Stimulated activated CD8-positive, alpha-beta memory T cell treated with anti-CD3 and anti-CD28 coated beads, Interleukin-4, amount 100 ng/mL, for 1 hour (primary cell): ENCODE measurements at places on chromosomes 6 and 20.

DNA sequence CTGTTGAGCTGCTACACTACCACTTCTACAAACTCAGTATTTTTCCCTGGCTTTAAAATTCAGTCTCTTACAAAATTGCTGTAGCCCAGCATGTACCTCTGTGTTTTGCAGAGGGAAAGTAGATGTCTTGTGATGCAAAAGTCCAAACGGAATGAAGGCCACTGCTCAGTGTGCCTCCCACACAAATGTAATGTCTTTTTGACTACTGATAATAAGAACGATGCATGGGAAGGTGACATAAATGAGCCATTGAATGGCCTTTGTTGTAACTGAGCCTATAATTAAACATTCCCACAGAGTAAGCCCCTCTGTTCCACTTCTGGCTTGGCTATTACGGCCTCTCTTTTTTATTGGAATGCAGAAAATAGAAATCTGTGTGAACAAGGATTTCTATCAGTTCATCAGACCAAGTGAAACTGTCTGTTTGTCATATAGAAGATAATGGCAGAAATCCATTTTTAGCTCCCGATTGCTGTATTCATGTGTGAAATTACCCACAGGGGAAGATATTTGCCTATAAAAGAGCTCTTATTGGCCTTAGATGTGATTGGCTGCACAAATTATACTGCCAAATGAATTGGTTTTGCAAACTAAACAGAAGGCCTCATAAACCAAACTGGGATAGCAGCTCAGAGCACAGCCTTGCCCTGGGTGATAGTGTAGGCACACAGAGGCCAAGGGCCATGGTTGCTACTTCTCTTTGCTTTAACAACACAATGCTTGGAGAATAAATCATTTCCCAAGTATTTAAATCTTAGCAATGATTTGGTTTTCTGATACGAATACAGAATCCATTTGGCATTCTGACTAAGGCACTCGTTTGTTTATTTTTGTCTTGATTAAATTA lies 241.5 kb upstream of the PLN start:
- DNase-seq = no peak

GRCh38 chr6:79878142-79878748 lies 69.1 kb downstream of the ELOVL4 start:
- DNase-seq = no peak

DNA sequence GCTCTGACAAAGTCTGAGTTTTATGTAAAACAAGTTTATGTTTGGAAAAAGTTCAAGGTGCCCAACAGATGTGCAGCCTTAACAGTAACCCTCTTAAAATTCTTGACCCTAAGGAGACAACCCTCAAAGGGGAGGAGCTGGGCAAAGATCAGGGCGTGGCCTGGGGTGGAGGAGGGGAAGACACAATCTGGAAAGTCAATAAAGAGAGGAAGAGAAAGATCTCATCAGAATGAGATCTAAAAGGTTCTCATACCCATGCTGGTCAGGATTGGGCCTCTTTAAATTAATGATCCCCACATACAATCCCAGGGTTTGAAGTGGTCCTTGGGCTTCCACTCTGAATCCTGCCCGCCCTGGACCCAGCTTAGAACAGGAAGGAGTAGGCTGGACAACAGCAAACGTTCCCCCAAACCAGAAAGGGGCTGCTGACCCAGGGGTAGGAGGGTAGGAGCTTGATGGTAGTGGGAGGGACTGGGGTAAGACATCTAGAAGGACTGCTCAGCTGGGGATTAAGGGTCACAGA lies 33.0 kb downstream of the FOXP4 start:
- DNase-seq = no peak

GRCh38 chr20:3194617-3195280 lies 9.7 kb downstream of the DDRGK1 start:
- DNase-seq = no peak

DNA sequence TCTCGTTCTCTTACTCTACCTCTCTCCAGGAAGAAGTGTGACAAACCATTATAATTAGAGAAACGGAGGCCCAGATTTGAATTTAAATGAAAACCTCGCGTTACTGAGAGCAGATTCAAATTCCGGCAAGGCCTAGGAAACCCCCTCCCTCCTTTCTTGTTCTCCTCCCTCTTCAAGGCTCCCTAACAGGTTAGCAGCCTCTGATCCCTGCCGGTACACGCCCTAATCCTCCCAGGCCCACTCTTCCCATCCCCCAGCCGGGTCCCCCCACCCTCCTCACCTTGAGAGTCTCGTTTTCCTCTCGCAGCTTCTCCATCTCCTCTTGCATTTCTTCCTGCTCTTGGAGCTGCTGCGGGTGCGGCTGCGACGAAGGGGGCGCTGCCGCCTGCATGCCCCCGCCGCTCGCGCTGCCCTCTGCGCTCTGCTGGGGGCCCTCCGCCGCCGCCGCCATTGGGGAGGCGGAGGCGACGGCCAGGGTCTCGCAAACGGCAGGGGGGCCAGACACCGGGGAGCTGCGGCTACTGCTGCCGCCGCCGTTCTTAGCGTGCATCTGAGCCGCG lies 3.8 kb downstream of the MTCL3 start:
- no peak for DNase-seq

- no peak for DNase-seq
These were observed 31.2 kb downstream of the PARD6B start for GRCh38 chr20:50762435-50763220.

DNA sequence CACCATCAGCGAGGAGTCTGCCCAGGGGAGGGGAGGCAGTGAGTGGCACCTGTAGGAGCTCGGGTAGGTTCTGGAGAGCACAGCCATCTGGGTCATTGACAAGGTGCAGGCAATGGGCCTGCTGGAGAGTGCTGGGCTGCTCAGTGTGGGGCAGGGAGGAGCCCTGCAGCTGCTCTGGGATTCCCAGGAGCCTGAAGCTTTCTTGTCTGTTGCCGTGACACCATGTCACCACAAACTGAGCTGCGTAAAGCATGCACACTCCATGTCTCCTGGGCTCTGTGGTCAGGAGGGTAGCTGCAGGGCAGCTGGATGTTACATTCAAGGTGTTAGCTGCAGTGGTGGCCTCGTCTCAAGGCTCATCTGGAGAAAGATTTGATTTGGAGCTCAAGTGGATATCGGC lies 4.5 kb upstream of the SLC22A1 start:
- DNase-seq = no peak

DNA sequence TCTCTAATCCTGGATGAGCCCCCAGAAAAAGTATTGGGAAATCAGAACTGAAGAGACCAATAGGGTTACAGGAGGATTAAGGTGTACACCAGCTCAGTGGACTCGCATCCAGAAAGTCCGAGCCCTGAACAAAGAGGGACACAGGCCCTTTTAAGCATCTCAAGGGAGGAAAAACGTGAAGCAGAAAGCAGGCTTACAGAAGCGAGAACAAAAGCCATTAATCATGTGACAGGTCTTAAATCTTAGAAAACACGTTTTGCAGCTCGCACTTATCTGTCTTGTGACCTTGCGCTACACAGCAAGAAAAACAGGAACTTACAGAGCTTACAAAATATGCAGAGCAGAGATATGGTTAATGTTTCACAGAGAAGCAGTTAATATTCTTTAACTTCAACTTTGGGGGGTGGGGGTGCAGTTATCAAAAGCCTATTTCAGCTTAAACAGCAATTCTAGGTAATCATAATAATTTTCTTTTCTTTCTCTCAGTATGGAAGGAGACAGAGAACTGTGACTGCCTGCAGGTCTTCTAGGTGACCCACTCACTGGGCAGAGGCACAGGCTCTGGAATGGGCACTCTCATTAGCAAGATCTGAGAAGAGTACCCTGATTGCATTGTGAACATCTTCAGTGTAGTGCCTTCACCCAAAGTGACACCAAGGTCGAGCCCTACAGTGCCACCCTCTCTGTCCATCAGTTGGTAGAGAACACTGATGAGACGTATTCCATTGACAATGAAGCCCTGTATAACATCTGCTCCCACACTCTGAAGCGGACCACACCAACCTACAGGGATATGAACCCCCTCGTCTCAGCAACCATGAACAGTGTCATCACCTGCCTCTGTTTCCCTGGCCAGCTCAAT lies 65.0 kb upstream of the MOCS1 start:
- DNase-seq = no peak

- DNase-seq = no peak
These were observed 58.8 kb downstream of the MKKS start for GRCh38 chr20:10375191-10375590.

- DNase-seq = no peak
These were observed 43.3 kb upstream of the MRPS10 start for GRCh38 chr6:42260972-42261371.

DNA sequence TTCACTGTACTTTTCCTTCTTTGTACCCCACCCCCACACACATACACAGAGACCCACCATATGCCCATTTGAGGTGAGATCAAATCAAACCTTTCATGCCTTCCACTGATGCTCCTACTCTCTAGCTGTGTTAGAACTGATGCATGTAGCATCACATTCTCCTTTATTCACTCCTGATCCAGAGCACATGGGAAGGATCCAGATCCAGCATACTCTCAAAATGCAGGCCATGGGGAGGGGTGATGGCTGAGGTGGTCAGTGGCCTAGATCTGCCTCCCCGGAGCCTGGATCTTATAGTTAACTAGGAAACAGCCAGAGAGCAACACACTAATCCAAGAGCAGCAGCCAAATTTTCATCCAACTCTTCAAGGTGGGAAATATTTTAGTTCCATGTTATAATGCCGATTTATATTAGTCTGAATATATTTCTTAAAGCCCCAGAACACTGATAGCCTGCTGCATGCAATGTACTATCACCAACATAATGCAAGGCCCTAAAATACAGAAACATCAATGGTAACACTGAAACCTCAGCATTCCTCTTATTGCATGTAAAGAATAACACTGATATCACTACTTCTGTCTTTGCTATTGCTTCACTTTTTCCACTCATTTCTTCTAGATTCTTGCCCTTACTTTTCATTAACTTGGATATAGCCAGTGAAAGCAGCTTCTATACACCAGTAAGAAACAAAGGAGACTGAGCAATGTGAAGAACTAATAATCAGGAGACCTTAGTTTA lies 126.8 kb upstream of the BEND6 start:
- DNase-seq = no peak

DNA sequence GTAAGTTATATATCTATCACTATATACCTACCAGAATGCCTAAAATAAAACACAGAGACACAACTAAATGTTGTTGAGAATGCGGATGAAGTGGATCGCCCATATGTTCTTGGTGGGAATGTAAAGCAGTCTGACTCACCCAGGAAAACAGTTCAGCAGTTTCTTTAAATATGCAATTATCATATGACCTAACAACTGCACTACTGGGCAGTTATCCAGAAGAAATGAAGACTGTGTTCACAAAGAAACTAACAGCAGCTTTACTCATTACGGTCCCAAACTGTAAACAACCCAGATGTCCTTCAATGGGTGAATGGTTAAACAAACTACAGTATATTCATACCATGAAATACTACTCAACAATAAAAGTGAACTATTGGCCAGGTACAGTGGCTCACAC lies 14.3 kb upstream of the ZC3H12D start:
- DNase-seq = no peak

DNA sequence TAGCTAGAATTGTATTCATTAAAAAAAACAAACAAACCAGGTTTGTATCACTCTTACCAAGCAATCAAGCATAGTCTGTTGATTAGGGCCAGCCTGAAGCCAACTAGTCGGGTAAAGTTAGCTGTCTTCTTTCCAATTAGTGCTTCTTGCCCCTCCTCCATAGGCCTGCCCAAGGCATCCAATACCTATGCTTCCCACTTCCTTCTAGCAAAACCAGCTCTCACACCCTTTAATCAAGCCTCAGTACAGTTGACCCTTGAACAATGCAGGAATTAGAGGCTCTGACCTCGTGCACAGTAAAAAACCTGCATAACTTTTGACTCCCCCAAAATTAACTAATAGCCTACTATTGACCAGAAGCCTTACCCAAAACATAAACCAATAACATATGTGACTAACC lies 119.1 kb upstream of the DTNBP1 start:
- DNase-seq = no peak

- no peak for DNase-seq
These were observed 138.7 kb upstream of the THEMIS start for GRCh38 chr6:128039543-128039942.

- no peak for DNase-seq
These were observed 5.3 kb downstream of the FIG4 start for GRCh38 chr6:109696355-109696754.

- no peak for DNase-seq
These were observed 6.2 kb upstream of the CD93 start for GRCh38 chr20:23092384-23092756.

GRCh38 chr6:147282566-147282959 lies 78.3 kb downstream of the STXBP5 start:
- DNase-seq = no peak

DNA sequence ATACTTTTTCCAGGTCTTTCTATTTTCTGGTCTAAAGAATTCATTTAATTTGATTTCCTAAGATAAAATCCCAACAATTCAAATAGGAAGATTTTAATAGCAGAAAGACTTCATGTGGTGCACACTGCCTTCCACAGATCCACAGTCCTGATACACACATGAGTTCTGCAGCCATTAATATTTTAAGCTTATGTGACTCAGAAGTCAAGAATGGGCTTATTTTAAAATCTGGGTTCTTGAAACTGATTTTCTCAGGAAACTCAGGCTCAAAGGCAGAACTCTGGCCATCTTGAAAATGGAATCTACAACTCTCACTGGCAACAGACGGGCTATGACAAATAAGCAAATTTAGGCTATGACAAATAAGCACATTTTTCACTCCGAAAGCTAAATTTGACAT lies 88.2 kb downstream of the COL12A1 start:
- DNase-seq = no peak

- no peak for DNase-seq
These were observed 54.1 kb downstream of the FGD2 start for GRCh38 chr6:37059344-37060194.

DNA sequence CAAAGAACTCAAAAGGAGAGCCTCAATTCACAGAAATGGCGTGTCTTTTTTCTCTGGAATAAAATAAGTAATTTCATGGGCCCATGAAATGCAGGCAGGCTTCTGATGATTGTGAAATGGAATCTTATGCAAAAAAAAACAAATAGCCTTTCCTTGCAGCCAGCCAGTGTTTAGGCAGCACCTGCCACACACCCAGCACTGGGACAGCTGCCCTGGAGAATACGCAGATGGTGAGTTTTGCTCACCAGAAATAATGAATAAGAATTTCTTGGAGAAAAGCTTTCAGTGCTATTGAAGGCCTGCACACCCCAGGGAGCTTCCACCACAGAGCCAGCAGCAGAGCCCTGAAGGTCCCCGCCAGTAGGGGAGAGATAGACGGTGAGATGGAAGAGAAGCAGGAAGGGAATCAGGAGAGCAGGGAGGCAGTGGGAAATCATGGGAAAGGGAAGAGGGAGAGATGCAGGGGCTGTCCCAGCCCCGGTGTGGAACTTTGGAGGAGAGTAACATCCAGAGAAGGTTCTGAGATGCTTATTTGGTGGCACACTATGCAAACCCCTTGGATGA lies 54.9 kb downstream of the PXDC1 start:
- DNase-seq = no peak
